ENCODE measurements at places on chromosomes 6 and 20. TPM values are rescaled to one million over a fixed set of nuclear protein-coding genes. Genes with fewer than 3 reads are reported as not detected.

Gene SLC22A2
- polyA plus RNA-seq, result not detected

DNA sequence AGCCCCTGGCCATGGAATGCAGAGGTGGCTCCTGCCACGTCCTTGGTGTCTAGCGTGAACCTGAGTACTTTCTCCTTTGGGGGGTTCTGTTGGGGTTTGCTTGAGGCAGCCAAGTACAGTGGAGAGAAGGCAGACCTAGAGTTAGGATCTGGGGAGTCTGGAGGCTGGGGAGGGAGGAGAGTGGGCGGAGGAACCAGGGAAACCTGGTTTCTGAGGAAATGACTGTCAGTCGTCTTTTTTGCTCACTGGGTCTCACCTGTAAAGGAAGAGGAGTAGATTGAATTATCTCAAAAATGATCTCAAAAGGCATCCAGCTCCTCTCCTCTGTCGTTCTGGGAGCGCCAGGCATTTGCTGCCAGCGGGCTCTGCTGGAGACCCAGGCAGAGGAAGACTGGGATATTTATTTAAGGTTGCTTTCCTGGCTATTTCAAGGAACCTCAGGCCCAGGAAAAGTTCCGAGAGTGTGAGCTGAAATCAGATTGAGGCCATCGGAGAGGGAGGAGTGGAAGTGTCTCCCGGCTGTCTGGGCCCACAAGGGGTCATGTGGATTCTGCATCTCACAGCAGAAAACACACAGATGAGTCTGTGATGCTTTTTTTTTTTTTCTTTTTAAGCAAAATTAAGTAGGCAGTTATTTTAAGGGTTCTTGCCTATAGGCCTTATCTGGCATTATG is 16.1 kb downstream of the EPB41L1 start:
- H3K4me1 ChIP-seq, result peaks cover 3% of the 10 kb centered on the region
- H3K4me3 ChIP-seq, result no peak overlapping the region
- no peak for DNase-seq
- no peak overlapping the region for H3K27ac ChIP-seq
- H3K27me3 ChIP-seq, result no peaks in the 10 kb centered on the region

DNA sequence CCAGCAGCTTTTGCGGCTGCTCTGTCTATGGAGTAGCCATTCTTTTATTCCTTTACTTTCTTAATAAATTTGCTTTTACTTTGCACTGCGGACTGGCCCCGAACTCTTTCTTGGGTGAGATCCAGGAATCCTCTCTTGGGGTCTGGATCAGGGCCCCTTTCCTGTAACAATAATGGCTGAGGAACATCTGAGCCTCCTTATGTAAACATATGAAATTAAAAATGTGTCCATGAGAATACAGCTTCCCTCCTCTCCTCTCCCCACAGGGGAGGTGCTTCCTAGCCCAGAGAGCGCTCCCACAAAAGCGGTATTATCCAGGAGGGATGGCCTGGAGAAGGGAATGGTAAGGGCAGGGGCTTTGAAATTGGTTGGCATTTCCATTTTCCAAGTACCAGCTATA is 81.1 kb downstream of the PSMG4 start:
- no peak for DNase-seq
- no peaks in the 10 kb centered on the region for H3K36me3 ChIP-seq
- no peak overlapping the region for H3K4me3 ChIP-seq
- H3K27me3 ChIP-seq, result no peaks in the 10 kb centered on the region

DNA sequence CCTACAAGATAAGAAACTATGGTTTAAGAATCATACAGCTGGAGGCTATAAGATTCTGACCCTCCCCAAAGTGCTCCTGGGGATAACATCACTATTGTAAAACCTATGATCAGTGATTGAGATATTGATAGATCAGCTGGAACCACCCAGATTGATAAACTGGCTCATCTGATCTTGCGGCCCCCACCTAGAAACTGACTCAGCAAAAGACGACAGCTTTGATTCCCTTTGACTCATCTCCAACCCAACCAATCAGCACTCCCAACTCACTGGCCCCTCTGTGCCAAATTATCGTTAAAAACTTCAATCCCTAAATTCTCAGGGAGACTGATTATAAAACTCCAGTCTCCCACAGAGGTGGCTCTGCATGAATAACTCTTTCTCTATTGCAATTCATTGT is 106.4 kb downstream of the SCP2D1 start:
- H3K4me1 ChIP-seq, result no peaks in the 10 kb centered on the region
- H3K4me3 ChIP-seq, result no peak overlapping the region
- DNase-seq, result no peak
- H3K27me3 ChIP-seq, result no peaks in the 10 kb centered on the region
- no peak overlapping the region for H3K27ac ChIP-seq

DNA sequence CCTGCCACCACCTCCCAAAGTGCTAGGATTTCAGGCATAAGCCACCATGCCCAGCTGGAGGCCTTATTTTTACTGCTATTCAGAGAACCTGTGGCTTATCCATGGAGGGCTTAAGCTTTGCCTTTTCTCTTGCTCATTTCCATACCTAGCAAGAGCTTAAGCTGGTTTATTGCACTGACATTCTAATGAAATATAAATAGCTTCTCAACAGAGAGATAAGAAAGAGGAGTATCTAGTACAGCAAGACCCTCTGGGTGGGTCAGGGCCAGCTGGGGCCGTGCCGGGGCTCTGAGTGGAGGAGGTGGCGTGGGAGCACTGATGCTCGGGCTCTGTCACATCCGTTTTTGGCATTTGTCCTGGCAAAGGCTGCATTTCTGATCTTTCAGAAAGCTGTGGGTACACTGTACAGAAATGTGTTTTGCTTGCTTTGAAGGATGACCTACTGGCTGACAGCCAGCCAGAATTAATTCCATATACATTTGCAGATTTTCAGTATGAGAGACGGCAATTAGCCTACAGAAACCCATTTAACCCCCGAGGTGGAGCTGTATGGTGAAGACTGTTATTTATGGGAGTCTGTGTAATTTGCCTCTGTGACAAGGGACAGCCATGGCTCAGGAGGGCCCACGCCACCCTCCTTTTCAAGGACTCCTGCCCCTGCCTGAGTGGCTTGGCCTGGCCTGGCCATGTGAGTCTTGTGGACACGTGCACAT is 181.6 kb upstream of the AKAP12 start:
- H3K27me3 ChIP-seq, result no peaks in the 10 kb centered on the region
- H3K27ac ChIP-seq, result no peak overlapping the region
- H3K4me3 ChIP-seq, result no peak overlapping the region
- no peak for DNase-seq
- no peaks in the 10 kb centered on the region for H3K36me3 ChIP-seq

DNA sequence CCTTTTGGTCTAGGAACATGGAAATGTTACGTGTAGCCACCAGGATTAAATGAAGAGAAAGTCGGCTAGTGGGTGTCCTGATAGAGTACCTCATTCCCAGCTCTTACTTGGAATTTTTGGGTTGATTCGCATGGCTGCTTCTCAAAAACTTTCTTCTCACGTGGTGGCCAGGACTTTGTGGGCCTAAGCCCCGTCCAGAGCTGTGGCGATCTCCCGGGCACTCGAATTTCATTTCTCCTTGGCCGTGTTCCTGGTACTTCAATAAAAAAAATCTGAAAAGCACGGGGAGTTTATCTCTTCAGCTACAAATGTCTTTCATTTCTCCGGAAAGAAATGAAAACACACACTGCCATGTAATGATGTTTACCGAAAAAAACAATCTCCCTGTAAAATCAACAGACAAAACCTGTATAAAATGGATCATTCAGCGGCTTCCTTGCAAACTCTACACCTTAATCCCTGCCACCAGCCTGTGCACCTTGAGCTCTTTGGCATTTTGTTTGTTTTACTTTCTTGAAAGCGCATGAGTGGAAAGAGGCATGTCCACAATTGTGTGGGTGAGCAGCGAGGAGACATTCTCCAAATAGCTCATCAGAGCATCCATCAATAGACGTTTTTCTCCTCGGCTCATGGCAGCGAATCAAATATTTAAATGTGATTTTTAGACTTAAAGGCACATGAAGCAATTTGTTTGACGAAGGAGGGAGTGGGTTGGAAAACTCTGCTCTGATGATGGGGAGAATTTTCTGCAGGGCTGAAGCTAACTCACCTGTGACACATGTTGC is 173.1 kb downstream of the TFAP2C start:
- H3K4me1 ChIP-seq, result no peaks in the 10 kb centered on the region
- H3K36me3 ChIP-seq, result no peaks in the 10 kb centered on the region
- DNase-seq, result no peak
- no peak overlapping the region for H3K27ac ChIP-seq
- H3K4me3 ChIP-seq, result no peak overlapping the region
- H3K27me3 ChIP-seq, result no peaks in the 10 kb centered on the region

Gene MARCKS
- 5.1 TPM for polyA plus RNA-seq

DNA sequence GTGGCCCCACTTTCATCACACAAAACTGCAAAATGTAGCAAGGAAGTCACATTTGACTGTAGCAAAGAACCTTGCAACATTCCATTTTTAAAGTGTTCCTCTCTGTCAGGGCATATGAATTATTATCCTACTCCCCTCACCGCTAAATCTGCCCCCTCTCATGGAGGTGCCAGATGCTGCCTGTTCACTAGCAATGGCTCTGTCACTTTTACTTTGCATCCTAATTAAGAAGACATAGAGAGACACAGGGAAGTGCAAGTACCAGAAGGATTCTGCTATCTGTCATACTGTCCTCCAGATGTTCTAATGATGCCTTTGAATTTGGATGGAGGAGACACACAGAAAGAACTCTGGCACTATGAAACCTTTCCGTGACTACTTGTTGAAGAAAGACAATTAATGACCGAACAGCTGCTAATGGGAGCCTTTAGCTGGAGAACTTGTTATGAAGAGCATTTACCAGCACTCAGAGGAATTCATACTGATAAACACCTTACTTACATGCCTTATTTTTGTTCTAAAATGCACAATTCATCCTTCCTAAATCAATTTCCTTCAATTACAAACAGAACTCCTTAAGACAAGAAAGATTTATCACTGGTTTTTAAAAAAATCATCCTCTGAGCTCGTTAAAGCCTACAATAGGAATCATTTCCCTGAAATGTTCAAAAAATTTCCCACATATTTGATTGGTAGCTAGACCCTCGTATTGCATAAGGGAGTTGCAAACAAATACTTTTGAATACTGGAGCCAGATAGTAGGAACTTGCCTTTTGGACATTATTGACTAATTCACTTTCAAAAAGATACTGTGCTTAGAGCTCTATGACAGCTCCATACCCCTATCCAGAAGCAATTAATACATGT is 292.6 kb downstream of the UBE3D start:
- no peak overlapping the region for H3K27ac ChIP-seq
- no peaks in the 10 kb centered on the region for H3K36me3 ChIP-seq
- no peaks in the 10 kb centered on the region for H3K27me3 ChIP-seq

DNA sequence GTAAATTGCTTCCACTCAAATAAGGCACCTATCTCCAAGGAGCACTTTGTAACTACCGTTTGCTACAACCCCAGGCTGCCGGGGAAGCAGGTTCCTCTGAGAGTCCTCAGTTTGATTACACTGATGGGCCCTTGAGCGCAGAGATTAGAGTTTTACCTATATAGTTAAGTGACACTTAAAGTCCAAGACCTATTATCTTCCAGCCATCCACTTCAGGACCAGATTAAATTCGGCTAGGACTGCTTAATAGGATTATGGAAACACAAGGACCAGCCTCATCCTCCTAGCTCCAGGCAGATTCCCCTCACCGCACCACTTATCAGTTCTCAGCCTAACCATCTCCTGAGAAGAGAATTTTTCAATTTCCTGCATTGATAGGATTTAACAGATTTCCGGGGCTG is 64.7 kb upstream of the TIAM2 start:
- no peaks in the 10 kb centered on the region for H3K27me3 ChIP-seq
- DNase-seq, result no peak
- H3K4me3 ChIP-seq, result no peak overlapping the region
- no peaks in the 10 kb centered on the region for H3K4me1 ChIP-seq

Gene C6orf141
- 0.28 TPM for polyA plus RNA-seq

GRCh38 chr6:90397929-90398674 is 101.5 kb upstream of the BACH2 start:
- no peak overlapping the region for H3K27ac ChIP-seq
- no peak overlapping the region for H3K4me3 ChIP-seq
- DNase-seq, result no peak
- no peaks in the 10 kb centered on the region for H3K4me1 ChIP-seq
- no peaks in the 10 kb centered on the region for H3K36me3 ChIP-seq

DNA sequence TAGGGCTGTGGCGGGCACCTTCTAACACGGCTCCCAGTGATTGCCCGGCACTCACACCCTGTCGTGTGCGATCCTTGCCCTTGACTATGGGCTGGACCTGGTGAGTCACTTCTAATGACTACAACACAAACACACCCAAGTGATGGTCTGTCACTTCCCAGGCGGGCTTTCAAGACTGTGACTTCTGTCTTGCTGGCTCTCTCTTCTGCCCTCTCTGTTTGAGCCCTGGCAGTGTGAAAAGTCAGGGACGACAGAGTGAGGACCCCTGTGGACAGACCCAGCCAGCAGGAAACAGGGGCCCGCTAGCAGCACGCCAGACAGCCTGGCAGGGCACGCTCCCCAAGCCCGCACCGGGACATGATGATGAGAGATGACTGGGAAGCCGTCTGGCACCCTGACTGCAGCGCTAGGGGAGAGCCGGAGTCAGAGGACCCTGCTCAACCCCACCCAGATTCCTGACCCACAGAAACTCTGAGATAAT is 43.0 kb downstream of the KIF16B start:
- peaks cover 11% of the 10 kb centered on the region for H3K36me3 ChIP-seq
- no peak overlapping the region for H3K4me3 ChIP-seq
- no peak overlapping the region for H3K27ac ChIP-seq
- H3K27me3 ChIP-seq, result no peaks in the 10 kb centered on the region
- DNase-seq, result no peak

Gene COL9A1
- polyA plus RNA-seq, result 0.27 TPM

DNA sequence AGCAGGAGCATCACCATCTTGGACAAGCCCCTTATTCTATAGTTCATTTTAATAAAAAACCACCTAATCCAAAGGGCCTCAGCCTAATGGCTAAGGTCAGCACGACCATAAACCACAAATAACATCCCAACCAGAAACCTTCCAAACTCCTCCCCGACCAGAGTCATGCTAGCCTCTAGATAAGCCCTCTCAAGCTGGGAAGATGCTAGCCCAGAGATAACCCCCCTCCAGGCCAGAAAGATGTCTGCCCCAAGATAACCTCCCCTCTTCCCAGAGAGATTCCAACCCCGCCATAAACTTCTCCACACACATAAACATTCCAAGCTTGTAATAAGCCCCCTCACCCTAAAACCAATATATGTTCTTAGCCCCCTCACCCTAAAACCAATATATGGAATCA is 38.5 kb upstream of the OR14J1 start:
- H3K27ac ChIP-seq, result no peak overlapping the region
- H3K36me3 ChIP-seq, result no peaks in the 10 kb centered on the region
- H3K4me1 ChIP-seq, result no peaks in the 10 kb centered on the region
- no peak overlapping the region for H3K4me3 ChIP-seq

DNA sequence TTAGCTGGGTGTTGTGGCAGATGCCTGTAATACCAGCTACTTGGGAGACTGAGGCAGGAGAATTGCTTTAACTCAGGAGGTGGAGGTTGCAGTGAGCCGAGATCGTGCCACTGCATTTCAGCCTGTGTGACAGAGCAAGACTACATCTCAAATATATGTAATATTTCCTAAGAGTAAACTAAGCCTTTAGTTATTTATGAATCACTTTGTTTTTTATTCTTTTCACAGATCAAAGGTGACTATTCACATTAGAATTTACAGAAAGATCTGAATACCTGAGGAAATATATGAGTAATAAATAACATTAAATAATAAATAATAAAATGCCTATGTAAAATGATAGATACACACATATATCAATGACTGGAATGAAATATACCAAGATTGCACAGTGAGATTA is 630.8 kb upstream of the IMPG1 start:
- H3K4me1 ChIP-seq, result peaks cover 2% of the 10 kb centered on the region
- H3K27me3 ChIP-seq, result no peaks in the 10 kb centered on the region
- H3K4me3 ChIP-seq, result no peak overlapping the region
- H3K27ac ChIP-seq, result no peak overlapping the region
- DNase-seq, result no peak
- H3K36me3 ChIP-seq, result no peaks in the 10 kb centered on the region

Gene VPS16
- 19.8 TPM for polyA plus RNA-seq

Measured in heart left ventricle (tissue), 16 donors.